ENCODE measurements at places on chromosomes 7 and 10. TPM values are rescaled to one million over a fixed set of nuclear protein-coding genes. Genes with fewer than 3 reads are reported as not detected.

GRCh38 chr10:122258136-122259074 is 12.7 kb upstream of the BTBD16 start:
- no peaks in the 10 kb centered on the region for H3K36me3 ChIP-seq
- DNase-seq = no peak
- H3K4me1 ChIP-seq = no peaks in the 10 kb centered on the region
- H3K27ac ChIP-seq = no peak overlapping the region

DNA sequence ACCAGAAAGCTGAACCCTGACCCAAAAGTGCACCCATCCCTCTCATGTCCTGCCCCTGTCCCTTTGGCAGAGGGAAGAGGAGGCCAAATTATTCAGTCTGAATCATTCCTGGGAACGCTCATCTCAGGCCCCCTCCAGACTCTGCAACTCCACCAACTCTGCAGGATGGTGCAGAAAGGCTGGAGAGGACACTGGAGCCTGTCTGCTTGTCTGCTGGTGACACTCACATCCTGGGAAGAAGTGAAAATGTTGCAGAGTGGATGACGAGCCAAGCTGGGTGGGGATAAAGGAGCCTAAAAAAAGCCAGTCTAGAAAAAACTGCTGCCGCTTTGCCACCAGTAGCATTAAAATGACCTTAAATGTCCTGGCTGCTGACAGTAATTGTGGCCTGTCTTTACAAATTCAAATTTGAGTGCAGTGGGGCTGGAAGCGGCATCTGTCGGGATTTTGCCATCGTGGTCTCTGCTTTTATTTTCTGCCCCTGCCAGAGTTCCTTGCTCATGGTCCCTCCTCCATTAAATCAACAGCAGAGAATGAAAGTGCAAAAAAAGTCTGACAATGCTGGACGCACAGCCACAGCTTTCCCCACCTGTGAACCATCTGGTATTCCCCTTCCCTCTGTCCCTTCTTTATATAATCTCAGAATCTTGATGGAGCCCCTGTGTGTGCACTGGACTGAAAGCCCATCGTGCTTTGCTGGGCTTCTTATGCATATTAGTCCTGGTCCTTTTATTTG is 63.9 kb downstream of the STK17A start:
- H3K27me3 ChIP-seq = no peaks in the 10 kb centered on the region
- no peaks in the 10 kb centered on the region for H3K36me3 ChIP-seq
- H3K27ac ChIP-seq = peak overlapping the region; percentile 90
- no peak overlapping the region for H3K4me3 ChIP-seq
- no peak for DNase-seq

The PRPS1L1 gene
- not detected for total RNA-seq

The AGAP9 gene
- total RNA-seq = 5.8 TPM

The GIMAP5 gene
- 30.5 TPM for total RNA-seq

DNA sequence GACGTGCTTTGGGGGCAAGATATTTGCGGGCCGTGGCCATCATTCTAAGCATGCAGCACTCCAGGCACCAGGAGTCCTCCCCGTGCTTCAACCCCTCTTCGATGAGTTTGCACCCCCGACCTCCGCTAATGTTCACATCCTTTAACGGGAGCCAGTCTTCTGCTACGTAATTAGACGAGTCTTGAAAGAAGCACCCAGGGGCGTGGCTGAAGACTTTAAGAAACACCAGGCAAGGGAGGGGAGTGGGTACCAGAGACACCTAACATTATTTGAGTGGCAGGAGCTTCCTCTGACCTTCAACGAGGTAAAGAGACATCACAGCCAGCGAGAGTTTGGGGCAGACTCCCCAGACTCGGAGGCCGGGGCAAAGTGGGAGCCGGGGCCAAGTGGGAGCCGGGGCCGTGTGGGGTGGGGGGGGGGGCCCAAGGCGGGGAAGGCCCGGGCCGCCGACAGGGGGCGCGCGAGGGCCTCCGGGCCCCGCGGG is 31.1 kb upstream of the TOMM7 start:
- H3K36me3 ChIP-seq = no peaks in the 10 kb centered on the region
- peak overlapping the region; percentile 98 for H3K27ac ChIP-seq
- no peaks in the 10 kb centered on the region for H3K27me3 ChIP-seq
- peak overlapping the region; percentile 84 for H3K4me3 ChIP-seq
- peak; percentile 41 for DNase-seq
- no peaks in the 10 kb centered on the region for H3K4me1 ChIP-seq
